ENCODE measurements at places on chromosomes 6 and 20.

DNA sequence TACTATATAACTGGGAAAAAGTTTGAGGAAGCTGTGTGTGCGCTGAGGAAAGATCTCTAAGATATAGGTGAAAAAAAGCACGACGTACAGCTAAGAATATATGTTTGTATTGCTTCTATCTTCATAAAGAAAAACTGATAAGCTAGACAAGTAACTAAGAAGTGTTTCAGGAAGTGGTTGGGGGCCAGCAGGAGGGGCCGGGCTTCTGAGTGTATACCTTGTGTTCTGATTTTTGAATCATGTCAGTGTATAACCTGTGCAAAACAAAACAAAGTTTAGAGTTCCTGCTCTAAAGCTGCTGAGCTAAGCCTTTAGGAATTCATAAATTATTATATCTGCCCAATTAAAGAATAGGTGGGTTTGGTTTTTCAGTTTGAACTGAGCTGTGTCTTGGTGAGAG, 7.9 kb upstream of the OSER1 start:
- no peak for DNase-seq

- no peak for DNase-seq
Measured at GRCh38 chr20:11993886-11994461, 76.3 kb downstream of the BTBD3 start.

DNA sequence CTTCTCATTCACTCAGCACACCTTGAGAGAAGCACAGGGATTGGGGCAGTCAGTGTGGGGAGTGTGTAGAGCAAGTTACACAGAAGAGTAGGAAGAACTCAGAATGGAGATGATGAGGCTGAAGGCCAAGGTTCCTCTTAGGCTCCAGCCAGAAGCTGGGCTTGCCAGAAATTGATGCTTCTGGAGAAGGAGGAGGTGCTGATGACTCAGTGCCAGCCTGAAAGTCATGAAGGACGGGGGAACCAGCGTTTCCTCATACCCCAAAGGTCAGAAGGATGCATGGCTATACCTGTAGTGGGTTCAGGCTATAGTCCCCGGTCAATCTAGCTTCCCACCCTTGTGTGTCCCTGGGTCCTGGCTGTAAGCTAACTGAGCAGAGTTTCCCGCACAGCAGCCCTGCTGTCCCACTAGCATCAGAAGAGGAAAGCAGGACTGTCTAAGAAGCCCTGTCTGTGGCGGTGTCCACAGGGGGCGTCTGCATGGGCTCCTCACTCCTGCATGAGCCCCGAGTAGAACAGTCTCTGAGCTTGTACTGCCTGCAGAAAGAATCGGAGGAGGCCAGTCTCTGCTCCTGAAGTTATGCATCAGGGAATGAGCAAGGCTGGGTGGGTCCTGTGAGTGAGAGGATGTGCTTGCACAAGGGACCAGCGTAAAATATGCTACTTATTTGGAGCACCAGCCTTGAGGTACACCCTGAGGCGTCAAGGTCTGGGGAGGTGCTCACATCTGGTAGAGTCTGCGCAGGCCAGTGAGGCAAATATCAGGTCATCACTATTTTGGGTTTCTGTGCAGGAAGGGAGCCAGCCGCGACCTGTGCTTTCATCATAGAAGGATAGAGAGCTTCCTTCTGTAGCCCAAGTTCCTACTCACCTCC, 148.5 kb downstream of the MRPL14 start:
- no peak for DNase-seq

- no peak for DNase-seq
Measured at GRCh38 chr6:6694825-6695624, 106.5 kb downstream of the LY86 start.

DNA sequence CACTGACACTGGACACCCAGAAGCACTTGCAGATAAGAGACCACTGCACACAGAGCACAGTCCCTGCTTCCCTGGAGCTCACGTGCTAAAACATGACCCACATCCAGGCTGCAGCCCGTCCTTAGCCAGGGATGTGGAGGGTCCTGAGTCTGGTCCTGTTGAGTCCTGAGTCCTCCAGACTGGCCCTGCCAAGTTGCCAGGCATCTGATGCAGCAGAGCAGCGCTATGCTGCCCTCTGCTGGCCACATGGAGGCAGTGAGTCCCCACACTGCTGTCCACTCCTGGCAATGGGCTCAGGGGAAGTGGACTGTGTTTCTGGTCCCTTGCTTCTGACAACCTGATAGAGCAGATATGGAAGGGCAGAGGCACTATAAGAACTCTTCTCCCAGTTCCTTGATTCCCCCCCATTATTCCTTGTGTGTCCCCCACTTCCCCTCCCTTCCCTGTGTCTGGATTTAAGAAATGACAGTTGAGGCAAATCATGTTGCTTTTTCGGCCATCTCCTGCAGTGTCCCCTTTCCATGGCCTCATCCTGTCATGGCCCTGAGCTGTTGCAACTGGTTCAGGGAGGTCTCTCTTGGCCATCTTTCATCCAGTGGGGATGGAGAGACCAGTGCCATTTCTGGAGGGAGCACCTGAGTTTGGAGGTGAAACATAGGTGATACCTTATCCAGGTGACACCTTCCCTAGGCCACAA, 86.0 kb downstream of the DHX35 start:
- DNase-seq = no peak

GRCh38 chr6:39956936-39957335, 22.7 kb upstream of the MOCS1 start:
- DNase-seq = no peak

DNA sequence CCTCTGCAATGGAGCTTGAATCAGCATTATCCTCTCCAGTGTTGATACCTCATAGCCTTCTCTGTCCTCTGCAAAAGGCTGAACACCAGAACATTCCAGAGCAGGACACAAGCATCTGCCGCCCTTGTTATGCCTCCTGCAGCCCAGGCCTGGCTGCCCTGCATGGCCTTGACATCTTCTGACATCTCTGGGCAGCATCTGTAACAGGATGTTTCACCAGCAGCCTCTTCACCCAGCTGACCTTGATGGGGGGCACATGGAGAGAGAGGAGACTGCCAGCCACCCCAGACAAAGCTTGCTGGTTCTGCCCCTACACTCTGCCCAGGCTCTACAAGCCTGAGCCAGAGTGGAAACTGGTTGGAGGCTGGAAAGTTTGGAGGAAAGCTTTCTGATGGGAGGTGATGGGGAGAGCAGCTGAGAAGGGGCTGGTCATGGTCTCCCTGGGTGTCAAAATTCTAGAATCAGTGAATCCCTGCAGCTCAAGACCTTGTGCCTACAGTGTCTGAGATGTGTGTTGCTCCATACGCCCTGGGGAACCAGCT, 145.1 kb downstream of the MRPL14 start:
- DNase-seq = no peak

DNA sequence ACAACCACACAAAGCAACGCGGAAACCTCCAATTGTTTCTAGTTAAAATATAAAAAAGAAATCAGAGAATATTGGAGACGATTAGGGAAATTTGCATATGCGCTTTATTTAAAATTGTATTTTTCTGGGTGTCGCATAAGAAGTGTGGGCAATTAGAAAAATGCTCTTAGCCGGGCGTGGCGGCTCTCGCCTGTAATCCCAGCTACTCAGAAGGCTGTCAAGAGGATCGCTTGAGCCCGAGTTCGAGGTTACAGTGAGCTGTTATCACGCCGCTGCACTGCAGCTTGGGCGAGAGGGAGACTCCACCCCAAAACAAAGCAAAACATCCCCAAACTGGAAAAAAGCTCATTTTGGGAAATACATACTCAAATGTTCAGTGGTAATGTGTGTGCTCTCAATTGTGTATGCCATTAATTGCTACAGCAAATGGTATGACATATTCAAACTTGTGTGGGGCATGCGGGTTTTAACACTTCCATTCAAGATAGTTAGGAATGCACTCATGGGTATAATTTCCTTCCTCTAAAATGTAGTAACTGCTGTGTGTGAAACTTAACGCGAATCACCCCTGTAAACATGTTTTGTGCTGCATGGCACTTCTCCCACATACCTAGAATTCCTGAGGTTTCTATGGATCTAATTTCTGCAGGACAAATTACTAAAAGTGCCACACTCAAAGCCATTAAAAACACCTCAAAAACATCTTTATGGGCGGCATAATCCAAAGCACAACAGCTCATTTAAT, 54.7 kb upstream of the HFE start:
- no peak for DNase-seq

DNA sequence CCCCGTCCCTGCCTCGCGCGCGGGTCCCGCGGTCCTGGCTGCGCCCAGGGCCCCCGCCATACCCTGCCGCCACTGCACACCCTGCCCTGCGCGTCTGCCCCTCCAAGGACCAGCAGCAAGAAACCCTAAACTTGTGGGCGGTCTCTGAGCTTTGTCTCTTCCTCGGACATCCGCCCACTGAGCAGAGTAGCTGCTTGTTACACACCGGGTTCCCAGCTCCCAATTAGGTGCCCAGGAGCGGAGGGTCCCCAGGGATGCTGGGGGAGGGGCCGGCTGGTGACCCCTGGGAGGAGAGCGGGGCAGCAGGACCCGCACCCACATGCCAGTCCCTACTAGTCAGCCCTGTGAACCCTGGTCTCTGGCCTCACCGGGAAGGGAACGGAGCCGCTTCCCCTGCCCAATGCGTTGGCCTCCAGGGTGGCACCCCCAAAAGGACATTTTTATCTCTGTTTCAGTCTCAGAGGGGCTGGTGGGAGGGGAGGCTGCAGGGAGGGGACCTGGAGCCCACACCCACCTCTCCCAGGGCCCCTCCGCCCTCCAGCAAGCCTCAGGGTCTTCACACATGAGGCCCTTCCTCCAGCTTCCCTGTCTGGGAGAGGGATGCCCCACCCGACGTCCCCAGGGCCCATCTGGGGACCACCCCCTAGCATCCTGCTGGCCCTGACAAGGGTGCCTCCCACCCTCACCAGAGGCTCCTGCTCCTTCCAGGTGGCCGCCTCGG, 10.5 kb downstream of the STMN3 start:
- no peak for DNase-seq

- no peak for DNase-seq
Measured at GRCh38 chr6:163197839-163198238, 216.7 kb upstream of the QKI start.

- no peak for DNase-seq
Measured at GRCh38 chr20:21105429-21106170, 558 bp downstream of the LINC00237 start.

GRCh38 chr20:32451682-32452461, 93.7 kb downstream of the ASXL1 start:
- DNase-seq = no peak

GRCh38 chr20:454951-455350, 7.4 kb downstream of the TBC1D20 start:
- no peak for DNase-seq

GRCh38 chr6:29678114-29678513, 2.8 kb downstream of the ZFP57 start:
- DNase-seq = no peak

DNA sequence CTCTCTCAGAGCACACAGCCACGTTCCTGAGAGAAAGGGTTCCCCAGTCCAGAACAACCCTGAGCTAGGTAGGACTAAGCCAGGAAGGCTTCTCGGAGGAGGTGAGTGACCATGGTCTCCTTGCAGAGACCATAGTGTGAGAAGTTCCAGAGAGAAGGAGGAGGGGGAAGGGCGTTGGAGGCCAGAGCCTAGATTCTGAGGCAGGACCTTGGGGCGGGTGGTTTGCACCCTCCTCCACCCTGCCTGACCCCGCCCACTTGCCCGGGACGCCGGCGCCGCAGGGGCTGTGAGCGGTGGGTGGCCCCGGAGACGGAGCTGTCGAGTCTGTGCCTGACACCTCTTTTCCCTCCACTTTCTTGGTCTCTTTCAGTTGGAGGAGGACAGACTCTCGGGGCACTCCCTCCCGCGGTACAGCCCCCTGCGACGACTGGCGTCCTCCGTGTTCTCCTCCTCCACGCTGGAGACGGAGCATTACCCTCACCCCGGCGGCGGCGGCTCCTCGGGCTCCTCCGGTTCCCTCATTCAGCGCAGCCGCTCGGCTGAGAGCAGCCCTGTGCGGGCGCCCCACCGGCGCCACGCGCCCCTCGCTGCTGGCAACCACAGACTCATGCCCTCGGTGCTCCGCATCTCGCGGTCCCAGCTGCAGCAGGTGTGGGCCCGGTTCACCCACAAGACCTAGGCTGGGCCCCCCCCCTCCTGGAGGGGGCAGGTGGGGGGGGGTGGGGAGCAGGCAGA, 26.2 kb downstream of the TTBK1 start:
- DNase-seq = no peak

DNA sequence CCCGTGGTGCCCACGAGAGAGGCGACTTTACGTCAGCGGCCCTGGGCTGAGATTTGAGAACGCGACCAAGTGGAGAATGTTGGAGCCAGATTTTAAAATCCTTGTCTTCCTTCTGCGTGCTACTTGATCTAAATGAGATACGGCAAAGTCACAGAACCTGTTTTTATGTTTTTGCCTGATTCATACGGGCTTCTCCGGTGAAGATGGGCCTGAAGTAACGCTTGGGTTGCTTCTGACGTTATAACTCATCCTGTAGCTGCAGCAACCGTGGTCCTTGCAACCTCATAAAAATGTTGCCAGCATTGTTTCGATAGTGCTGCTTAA, 462 bp upstream of the SLC35B3 start:
- no peak for DNase-seq

DNA sequence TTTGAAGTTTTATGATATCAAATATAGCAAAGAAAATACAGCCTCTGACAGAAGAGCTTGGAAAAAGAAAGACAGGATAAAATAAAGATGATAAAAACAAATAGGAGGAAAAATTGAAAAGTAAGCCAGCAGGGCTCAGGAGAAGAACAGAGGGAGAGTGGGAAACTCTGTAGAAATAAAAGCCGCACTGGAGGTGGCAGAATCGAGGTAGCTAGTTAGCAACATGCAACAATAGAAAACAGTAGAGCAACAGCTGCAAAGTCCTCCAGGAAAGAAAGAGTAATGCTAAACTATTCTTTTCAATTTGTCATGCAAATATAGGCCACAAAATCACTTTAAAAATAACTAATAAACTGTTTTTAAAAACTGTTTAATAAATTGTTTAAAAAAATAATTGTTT, 28.8 kb downstream of the HBS1L start:
- DNase-seq = no peak

DNA sequence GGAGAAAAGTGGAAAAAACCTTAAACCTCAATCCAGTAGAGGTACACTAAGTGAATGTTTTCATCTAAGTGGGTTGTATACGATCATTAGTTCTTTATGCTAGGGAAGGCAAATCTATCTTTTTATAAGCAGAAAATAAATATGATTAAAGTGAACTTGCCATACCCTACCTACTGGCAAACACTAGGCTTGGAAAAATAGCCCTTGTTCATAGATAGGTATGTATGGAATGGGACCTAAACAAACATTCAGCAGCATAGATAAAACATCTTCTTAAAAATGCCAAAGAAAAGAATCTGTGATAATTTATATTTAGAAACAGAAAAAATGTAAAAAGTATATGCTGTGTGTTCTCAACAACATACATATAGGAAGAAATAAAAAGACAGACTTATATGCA, 18.8 kb downstream of the REV3L start:
- DNase-seq = no peak

DNA sequence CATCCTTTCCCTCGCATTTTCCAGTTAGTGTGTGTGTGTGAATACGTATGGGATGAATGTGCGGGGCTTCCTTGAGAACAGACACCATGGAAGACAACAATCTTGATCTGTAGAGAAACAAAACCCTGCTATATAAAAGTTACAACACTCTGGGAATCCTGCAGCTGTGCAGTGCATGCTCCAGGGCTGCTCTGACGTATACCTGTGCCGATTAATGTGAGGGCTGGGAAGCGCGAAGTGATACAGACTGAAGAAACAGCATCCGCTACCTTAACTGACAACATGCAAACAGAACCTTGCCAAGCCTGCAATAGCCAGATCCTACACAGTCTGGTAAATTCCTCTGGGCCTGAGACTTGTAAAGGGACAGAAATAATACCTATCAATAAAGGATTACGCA, 31.6 kb upstream of the MTRF1L start:
- no peak for DNase-seq
